ENCODE measurements at places on chromosomes 16 and 17. TPM values are rescaled to one million over a fixed set of nuclear protein-coding genes. Genes with fewer than 3 reads are reported as not detected.

Gene SLC6A2
- total RNA-seq, result 4.6 TPM

Gene GAA
- 60.7 TPM for total RNA-seq

Gene ARHGAP44
- total RNA-seq, result 8.8 TPM

Gene GNG13
- 0.52 TPM for total RNA-seq

Gene ZNF785
- total RNA-seq, result 25.2 TPM

Gene EPOP
- total RNA-seq, result 3.4 TPM

Gene OTOA
- 0.70 TPM for total RNA-seq

Gene TUBB3
- 4.1 TPM for total RNA-seq

Gene EPX
- not detected for total RNA-seq

Gene VKORC1
- 42.1 TPM for total RNA-seq

Gene ODAD4
- total RNA-seq, result 0.75 TPM

Gene ADORA2B
- 5.2 TPM for total RNA-seq

Gene KRT33A
- not detected for total RNA-seq

Gene CHD9NB
- 2.2 TPM for total RNA-seq

Gene MNT
- total RNA-seq, result 47.4 TPM

Gene SYNGR3
- 0.86 TPM for total RNA-seq

Gene DNAI2
- not detected for total RNA-seq

Gene TAC4
- not detected for total RNA-seq

Gene CIBAR2
- total RNA-seq, result not detected

Gene CCL7
- total RNA-seq, result not detected

Gene ZNF200
- total RNA-seq, result 7.8 TPM

Gene PRAC2
- not detected for total RNA-seq

- no peak for DNase-seq
Observed at GRCh38 chr17:79485991-79486390, 124.9 kb downstream of the RBFOX3 start.

GRCh38 chr17:68400404-68400735 is 56.9 kb downstream of the WIPI1 start:
- DNase-seq, result peak; percentile 32

GRCh38 chr17:44038604-44039011 is 23.8 kb upstream of the TMEM101 start:
- no peak for DNase-seq

DNA sequence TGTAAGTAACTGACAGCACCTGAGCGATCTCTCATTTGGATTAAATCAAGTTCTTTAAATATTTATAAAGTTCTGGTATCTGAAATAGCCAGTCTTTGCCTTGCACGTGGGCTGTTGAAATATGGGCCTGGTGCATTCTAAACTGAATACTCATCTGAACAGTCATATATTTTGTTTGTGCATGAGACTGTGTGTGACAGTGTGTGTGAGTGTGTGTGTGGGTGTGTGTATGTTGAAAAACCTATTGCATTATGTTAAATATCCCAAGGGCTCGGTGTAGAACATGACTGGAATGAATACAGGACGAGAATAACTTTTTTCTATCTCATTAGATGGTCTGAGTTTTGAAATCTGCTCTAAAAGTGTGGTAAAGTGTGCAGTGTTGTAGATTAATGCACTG is 82.4 kb upstream of the TOX3 start:
- no peak for DNase-seq

GRCh38 chr16:78297066-78297666 is 197.7 kb downstream of the WWOX start:
- DNase-seq, result no peak

DNA sequence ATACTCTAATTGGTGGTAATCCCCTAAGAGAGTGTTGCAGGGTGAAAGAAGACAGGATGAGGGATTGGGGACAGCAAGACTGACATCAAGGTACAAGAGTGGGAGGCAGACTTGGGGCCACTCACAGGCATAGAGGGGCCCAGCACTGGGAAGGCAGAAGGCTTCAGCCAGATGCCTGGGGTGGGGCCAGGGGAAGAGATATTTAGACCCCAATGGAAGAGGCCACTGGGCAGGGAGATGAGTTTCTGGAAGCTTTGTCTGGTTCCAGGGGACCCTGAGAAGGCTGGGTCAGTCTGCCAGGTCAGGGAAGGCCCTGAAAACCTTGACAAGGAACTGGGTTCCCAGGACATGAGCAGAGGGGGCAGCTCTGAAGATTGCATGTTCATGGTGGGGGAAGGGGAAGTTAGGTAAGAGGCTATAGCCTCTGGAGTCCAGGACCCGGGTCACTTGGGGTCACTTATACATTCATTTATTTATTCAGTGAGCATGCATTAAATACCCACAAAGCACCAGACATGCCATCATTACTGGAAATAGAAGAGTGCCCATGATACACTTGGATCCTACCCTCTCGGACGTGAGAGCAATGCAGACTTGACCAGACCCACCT is 92.9 kb downstream of the TMEM132E start:
- no peak for DNase-seq

DNA sequence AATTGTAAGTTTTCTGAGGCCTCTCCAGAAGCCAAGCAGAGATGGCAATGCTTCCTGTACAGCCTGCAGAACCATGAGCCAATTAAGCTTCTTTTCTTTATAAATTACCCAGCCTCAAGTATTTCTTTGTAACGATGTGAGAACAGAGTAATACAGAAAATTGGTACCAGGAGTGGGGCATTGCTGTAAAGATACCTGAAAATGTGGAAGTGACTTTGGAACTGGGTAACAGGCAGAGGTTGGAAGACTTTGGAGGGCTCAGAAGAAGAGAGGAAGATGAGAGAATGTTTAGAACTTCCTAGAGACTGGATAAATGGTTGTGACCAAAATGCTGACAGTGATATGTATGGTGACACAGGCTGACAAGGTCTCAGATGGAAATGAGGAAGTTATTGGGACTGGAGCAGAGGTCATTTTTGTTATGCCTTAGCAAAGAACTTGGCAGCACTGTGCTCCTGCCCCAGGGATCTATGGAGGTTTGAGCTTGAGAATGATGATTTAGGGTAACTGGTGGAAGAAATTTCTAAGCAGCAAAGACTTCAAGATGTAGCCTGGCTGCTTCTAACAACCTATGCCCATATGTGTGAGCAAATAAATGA is 23.1 kb downstream of the PRDM7 start:
- no peak for DNase-seq

- no peak for DNase-seq
Observed at GRCh38 chr16:21953541-21953902, 361 bp downstream of the UQCRC2 start.

- no peak for DNase-seq
Observed at GRCh38 chr16:23802776-23803175, 33.0 kb upstream of the PRKCB start.

DNA sequence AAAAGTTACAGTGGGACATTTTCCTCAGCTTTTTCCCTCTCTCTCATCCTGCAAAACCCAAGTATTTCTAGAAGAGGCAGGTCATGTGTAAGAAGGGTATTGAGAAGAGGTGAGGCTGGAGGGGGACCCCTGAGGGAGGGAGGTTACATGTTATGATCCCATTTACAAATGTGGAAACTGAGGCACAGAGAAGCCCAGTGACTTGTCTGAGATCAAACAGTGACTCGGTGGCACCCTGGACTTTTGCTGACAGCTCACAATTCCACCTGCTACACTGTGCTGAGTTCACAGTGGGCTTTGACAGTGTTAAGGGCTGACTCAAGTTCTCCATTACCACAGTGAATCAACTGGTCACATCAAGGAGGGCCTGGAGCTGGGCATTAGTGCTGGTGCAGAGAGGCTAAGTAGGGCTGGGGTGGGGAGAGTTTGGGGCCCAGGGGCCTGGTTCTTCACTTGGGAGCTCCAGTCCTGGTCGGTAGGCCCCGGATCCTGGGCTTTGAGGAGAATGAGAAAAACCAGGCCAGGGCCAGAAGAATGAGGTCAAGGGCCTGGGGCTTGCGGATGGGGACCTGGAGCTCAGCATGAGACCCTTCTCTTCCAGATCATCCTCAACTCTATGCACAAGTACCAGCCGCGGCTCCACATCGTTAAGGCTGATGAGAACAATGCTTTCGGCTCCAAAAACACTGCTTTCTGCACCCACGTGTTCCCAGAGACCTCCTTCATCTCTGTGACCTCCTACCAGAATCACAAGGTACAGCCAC is 26.0 kb downstream of the TBX4 start:
- DNase-seq, result no peak

- no peak for DNase-seq
Observed at GRCh38 chr16:30743716-30744115, 4.5 kb upstream of the PHKG2 start.

- DNase-seq, result no peak
Observed at GRCh38 chr17:30545024-30545423, 67.8 kb downstream of the GOSR1 start.

GRCh38 chr16:57335366-57335765 is 23.2 kb upstream of the CCL22 start:
- no peak for DNase-seq

DNA sequence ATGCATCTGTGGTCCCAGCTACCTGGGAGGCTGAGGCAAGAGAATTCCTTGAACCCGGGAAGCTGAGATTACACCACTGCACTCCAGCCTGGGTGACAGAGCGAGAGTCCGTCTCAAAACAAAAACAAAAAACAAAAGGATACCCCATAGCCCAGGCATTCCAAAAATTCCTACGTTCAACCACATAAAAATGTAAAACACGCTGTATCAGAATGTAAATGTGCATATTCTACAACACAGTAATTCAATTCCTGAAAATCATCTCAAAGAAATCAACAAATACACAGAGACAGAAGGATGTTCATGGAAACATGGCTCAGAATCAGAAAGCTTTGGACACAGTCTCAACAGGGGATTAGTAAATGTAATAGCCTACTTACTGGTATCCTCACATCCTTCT is 33.0 kb downstream of the COG7 start:
- DNase-seq, result no peak

DNA sequence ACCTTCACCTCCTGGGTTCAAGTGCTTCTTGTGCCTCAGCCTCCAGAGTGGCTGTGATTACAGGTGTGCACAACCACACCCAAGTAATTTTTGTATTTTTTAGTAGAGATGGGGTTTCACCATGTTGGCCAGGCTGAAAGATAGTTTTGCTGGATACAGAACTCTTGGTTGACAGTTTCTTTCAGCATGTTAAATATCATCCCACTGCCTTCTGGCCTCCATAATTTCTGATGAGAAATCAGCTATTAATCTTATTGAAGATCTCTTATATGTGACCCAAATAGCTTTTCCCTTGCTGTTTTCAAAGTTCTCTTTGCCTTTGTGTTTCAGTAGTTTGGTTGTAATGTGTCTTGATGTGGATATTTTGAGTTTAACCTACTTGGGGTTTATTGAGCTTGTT is 50.3 kb upstream of the BRD7 start:
- DNase-seq, result no peak

DNA sequence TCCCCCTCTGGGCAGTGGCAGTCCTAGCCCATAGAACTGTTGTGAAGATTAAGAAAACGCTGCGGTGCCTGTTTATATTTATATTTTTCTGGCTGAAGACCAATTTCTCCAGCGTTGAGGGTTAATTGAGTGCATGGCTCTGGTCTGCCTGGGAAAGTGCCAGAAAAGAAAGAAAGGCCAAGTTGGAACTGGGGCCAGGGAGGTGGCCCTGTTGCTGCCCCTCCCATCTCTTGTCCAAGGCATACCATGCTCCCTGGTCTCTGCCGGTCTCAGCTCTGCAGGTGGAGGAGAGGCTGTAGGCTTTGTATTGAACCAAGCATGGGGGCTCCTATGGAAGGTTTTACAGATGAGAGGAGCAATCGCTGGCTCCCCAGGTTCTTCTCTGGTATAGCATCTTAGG is 124.7 kb downstream of the MGAT5B start:
- no peak for DNase-seq

GRCh38 chr17:82033359-82034085 is 2.0 kb downstream of the RAC3 start:
- DNase-seq, result no peak

DNA sequence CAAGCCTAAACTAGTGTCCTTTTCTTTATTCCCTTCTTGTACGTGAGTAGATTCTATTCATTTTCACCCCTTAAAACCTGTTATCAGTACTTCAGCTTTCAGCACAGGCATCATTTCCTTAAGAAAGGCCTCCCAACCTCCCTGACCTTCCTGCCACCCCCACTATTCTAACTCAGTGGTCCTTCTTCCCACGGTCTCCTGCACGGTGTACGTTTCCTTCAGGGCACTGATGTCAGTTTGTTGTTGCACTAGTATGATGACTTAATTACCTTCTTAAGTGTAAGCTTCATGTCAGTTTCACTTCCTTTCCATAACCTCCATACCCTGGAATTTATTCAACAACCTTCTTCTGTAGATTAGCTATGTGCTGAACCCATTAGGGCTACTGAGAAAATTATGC is 484.2 kb downstream of the HS3ST4 start:
- no peak for DNase-seq

- no peak for DNase-seq
Observed at GRCh38 chr16:77424871-77425604, 9.8 kb downstream of the ADAMTS18 start.

- DNase-seq, result no peak
Observed at GRCh38 chr17:41382394-41382793, 288 bp upstream of the KRT34 start.

GRCh38 chr17:62681061-62681938 is 53.8 kb downstream of the MRC2 start:
- DNase-seq, result no peak

- DNase-seq, result no peak
Observed at GRCh38 chr16:27195941-27196595, 7.3 kb upstream of the KDM8 start.

DNA sequence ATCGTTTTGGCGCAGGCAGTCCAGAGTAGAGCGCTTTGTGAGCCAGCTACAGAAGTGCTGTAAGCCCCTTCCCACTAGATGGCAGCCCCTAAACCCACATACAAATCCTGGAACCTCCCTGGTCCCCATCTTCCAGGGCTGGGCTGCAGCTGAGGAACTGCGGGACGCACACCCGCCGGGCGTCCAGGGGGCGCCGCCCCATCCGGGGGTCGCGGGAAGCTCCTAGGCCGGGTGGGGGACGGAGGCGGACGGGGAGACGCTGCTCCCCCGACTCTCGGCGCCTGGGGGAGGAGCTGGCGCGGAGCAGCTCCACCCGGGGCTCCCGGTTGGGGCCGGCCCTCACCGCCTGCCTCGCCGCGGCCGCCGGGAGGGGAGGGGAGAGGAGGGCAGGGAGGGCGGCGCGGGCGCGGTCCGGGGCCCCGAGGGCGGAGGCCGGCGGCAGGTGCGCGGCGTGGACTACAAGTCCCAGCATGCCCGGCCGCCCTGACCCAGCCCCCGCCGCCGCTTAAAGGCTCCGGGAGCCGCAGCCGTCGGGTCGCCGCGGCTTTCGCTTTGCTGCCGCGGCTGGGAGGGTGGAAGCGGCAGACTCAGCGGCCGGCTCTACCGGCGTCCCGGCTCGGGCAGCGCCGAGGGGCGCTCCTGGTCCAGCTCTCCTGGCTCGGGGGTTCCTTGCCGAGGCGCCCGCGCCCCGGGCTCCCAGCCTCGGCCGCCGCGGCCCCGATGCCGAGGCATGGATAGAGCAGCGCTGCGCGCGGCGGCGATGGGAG is at the start of gene KSR1:
Gene KSR1 (plus strand): TSS at position 535 of the 767 bp plus-strand sequence. CDS start 196 bp downstream, at position 731.
- peak; percentile 80 for DNase-seq

- no peak for DNase-seq
Observed at GRCh38 chr17:74435775-74436359, 4.0 kb downstream of the GPRC5C start.

- DNase-seq, result no peak
Observed at GRCh38 chr17:73551759-73552158, 92.5 kb downstream of the SDK2 start.

All from ureter (tissue), 1 donor.